Neural progenitor cell (in vitro differentiated cells): ENCODE measurements at places on chromosomes 4 and X. TPM values are rescaled to one million over a fixed set of nuclear protein-coding genes. Genes with fewer than 3 reads are reported as not detected.

DNA sequence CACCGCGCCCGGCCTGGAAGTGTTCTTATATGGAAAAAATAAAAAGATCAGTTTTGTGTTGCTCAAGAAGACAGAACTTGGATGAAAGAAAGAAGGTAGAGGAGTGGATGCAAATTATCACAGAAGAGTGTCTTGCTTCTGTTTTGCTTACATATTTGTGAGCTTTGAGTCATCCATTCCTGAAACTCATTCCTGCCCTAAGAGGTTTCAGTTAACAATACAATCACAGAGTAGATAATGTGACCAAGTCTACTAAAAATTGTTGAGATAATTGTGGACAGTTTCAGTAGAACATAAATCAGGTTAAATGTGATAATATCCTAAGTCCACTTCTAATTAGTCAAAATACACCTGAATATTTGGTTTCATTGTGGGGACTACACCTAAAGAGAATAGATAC is 26.4 kb upstream of the LRCH2 start:
- no peak for DNase-seq

- no peak for DNase-seq
Measured at GRCh38 chrX:26559855-26560254, 343.9 kb downstream of the MAGEB5 start.

DNA sequence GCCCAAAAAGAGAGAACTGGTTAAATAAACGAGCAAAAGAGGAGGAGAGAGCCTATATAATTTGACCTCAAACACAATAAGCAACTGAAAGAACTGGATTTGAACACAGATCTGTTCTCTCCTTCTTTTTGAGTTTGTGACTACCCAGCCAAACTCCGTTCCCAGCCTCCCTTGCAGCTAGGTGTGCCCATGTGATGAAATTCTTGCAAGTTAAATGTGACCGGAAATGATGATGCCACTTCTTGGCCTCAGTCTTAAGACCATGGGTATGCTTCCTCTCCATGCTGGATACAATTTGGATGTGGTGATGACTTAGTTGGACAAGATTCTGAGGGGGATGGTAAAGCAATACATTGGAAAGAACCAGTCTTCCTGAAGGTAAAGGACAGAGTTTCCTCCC is 204.1 kb downstream of the PTTG2 start:
- no peak for DNase-seq

Gene OPRPN
- not detected in 2 replicates for total RNA-seq

GRCh38 chrX:95860127-95860526 is 824.5 kb upstream of the DIAPH2 start:
- DNase-seq: no peak

GRCh38 chr4:166838975-166839614 is 395.2 kb downstream of the SPOCK3 start:
- no peak for DNase-seq

Gene SSX4
- not detected in 2 replicates for total RNA-seq

DNA sequence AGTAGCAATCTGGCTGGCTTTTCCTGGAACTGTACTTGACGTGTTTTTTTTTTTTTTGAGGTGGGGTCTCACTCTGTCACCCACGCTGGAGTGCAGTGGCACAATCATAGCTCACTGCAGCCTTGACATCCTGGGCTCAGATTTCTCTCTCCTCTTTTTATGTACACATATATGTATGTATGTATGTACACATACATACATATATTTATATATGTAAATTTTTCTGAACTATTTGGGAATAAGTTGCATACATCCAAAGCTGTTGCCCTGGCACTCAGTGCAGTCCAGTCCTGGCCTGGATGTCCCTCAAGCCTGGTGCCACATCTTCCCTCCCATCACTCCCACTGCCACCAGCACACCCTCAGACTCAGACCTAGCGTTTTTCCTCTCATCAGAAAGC is 89.0 kb upstream of the SHISA3 start:
- no peak for DNase-seq
